ENCODE measurements at places on chromosomes 3 and 15. TPM values are rescaled to one million over a fixed set of nuclear protein-coding genes. Genes with fewer than 3 reads are reported as not detected.

- no peak for DNase-seq
Observed at GRCh38 chr3:69764861-69765260, 25.6 kb downstream of the MITF start.

DNA sequence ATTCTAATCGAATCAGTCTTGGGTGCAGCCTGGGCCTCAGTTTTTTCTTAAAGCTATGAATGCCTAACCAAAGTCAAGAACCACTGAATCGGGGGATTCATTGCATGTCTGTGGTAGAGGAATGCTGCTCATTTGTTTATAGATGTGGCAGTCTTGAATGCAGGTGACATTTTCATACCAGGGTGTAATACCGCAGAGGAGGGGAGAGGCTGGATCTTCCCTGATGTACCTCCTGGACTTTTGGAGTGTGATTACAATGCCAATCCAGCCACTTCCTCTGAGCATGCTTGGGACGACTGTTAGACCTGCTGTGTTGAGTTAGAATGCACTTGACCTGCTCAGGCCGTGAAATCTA, 42.7 kb downstream of the GOLGA6A start:
- DNase-seq = no peak

GRCh38 chr3:187550446-187550845, 119.7 kb downstream of the SST start:
- DNase-seq = no peak

- DNase-seq = no peak
Observed at GRCh38 chr3:37571269-37571668, 290.4 kb upstream of the CTDSPL start.

- DNase-seq = no peak
Observed at GRCh38 chr3:130851277-130851676, 42.6 kb upstream of the ATP2C1 start.

DNA sequence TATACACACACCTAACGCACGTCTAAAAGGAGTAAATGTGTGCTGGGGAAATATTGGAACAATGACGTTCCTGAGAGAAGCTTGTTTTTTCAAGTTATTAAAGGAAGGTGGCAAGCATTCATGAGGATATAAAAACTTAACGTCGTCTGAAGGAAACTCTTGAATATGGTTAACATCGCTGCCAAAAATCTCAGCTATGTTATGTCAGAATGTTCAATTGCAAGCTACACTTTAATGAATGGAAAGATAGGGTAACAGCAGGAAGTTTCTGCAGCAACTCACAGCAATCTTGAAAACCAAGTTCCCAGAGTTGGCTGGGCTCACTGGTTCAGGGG, 54.3 kb upstream of the MEF2A start:
- DNase-seq = no peak

DNA sequence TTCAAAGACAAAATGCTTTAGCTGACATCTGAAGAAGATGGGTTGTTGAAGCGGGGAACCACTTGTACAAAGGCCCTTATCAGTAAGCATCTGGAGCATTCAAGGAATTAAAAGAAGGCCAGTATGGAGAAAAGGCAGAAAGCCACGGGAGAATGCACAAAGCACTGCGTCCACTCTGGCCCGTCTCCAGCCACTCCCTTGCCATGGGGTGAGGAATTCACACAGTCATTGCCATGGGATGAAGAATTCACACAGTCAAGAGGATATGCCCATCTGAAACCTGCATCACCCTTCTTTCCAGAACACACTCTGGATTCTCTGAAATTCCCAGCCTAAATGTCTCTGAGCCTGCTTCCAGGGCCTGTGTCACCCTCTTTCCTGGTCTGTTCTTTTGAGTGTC, 26.7 kb upstream of the STAG1 start:
- DNase-seq = no peak

DNA sequence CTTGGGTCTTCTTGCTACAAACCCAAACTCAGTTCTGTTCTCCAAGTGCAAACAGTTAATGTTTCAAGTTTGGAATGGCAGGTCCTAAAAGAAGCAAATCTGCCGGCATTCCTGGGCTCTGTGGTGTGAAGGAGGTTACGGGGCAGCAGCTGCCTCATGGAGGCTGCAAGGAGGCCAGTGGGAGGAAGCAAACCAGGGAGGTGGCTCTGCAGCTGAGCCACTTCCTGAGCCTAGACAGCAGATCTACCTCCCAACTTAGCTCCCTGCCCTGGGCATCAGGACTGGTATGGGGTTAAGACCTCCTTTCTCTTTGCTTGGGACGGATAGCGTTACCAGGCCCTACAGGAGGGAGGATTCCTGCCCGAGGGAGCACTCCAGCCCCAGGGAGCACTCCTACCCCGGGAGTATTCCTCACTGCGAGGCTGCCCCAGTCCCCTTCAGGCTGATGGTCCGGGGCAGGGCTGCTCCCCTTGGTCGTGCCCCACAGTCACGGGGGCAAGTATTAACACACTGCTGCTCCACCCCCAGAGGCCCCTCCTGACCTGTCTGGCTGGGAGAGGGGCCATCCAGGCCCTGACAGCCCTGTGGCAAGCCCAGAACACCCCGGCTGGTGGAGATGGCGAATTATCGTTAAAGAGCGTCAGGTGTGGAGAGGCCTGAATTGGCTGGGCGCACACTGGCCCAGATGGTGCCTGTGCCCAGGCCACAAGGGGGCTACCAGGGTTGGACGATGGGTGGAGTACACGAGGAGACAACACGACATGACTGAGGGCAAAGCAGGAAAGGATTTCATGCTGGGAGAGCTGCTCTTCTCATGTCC, 129.9 kb downstream of the ATP10A start:
- no peak for DNase-seq

GRCh38 chr3:189824629-189825312, 193.6 kb downstream of the TP63 start:
- DNase-seq = no peak

GRCh38 chr3:173191611-173192010, 50.6 kb upstream of the SPATA16 start:
- no peak for DNase-seq

- peak; percentile 74 for DNase-seq
Observed at GRCh38 chr15:91271565-91272153, 171.6 kb downstream of the SV2B start.

GRCh38 chr3:53122933-53123305, 7.3 kb downstream of the RFT1 start:
- no peak for DNase-seq

DNA sequence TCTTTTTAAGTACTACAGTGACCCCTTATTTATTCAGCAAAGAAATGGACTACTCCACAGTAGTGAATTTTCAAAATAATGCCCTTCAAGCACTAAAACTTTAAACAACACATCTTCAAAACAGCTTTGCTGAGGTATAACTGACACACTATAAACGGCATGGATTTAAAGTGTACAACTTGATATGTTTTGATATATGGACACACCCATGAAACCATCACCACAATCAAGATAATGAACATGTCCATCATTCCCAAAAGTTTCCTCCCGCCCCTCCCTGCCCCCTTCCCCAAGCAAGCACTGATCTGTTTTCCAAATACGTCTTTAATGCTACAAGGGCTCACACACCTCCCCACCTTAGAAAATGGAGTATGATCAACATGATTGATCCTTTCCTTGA, 1.6 kb upstream of the FURIN start:
- no peak for DNase-seq

GRCh38 chr3:140334132-140334929, 343.5 kb upstream of the TRIM42 start:
- no peak for DNase-seq

DNA sequence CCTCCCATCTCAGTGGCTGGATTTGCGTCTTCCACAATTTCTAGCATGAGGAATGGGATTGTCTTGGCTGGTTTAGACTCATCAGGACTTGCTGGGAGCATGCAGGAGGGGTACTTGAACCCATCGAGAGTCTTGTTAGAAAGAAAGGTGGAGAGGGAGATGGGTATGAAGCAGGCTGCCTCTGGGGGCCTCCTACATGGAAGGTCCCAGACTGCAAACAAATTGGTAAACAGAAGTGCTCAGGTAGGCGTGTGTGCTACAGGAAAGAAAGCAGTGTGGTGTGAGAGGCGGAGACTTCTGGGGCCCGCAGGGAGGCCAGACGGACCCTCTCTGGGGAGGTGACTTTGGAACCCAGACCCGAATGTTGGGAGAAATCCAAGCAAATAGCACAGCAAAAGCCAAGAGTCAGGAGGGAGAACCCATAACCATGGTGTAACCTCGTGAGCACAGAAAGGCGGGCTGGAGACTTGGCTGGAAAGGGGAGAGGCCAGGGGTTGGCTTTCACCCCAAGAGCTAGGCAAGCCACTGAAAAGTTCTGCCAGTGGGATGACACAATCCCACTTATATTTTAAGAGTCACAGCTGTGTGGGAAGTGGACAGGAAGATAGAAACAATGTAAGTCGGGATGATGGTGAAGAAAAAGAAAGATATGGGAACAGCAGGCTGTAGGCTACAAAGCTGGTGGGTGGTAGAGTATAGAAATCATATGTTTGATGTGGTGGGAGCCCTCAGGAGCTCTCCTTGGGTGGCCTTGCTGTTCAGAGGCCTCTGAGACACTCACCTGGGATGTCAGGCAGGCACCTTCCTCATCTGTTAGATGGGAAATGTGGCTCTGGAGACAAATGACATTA, 130.1 kb upstream of the PRR20G start:
- DNase-seq = no peak

DNA sequence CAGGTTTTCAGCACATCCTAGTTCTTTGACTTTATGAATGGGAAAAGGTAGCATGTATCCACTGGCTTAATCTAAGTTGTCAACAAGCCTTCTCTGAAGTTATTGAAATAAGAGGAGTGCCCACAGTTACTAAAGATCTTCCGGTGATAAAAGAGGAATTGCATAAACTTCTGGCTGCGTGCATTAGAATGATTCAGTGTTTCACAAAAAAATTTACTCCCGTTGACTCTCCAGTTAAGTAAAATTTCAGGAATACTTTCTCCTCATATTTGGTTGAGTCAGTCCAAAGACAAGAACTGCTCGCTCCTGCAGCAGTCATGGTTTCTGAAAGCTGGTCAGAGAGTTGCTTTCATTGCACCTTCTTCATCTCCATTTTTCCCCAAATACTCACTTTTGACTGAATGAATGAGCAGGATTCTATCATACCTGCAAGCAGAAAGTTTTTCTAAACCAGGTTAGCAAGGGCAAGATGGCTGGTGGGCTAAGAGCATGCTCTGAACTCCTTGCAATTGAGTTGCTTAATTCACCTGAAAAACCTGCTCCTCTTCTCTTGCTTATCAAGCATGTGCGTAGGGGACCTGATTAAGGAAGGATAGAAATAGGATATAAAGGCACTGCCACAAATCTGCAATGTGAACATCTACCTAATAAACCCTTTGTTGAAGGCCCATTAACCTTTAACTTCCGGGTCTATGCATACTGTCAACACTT, 64.2 kb upstream of the TIMP4 start:
- no peak for DNase-seq

GRCh38 chr15:82168296-82168695, 94.2 kb downstream of the EFL1 start:
- DNase-seq = no peak

DNA sequence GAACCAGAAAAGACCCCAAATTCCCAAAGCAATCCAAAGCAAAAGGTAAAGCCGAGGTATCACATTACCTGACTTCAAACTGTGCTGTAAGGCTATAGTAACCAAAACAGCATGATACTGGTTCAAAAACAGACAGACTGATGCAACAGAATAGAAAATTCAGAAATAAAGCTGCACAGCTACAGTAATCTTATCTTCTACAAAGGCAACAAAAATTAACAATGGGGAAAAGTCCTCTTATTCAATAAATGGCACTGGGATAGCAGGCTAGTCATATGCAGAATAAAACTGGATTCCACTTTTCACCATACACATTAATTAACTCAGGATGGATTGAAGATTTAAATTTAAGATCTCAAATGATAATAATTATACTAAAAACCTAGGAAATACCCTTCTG, 392.6 kb upstream of the CBLB start:
- no peak for DNase-seq

TM6SF1 gene
- 9.8 TPM for total RNA-seq

AGBL1 gene
- total RNA-seq = not detected

MCTP2 gene
- total RNA-seq = 14.3 TPM

SPINK8 gene
- not detected for total RNA-seq

IQGAP1 gene
- total RNA-seq = 266 TPM

Measured in tibial nerve (tissue), 4 donors.